Kidney (tissue), 22 donors: ENCODE measurements at places on chromosomes 1 and 21.

- H3K27ac ChIP-seq = no peak overlapping the region
- H3K36me3 ChIP-seq = no peaks in the 10 kb centered on the region
- no peaks in the 10 kb centered on the region for H3K27me3 ChIP-seq
- no peaks in the 10 kb centered on the region for H3K4me1 ChIP-seq
- H3K4me3 ChIP-seq = no peak overlapping the region
Measured at GRCh38 chr1:61162520-61163258, 80.3 kb downstream of the NFIA start.

DNA sequence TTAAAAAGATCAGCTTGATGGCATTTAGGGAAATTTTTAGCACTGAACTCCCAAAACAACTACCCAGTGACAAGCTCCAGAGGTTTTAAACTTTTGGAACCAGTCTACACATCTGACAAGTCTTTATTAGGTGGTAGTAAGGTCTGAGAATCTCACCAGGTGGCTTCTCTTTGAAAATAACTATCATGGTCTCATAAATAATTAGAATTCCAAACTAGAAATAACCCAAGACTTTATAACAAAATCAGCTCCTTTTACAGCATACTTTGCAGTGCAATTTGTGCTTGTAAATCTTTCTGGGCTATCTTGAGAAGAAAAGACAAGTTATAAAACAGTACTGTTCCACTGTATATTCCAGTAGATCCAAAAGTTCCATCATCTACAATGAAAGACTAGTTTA lies 108.7 kb downstream of the LTN1 start:
- peak overlapping the region; percentile 97 for H3K4me3 ChIP-seq
- H3K27me3 ChIP-seq = no peaks in the 10 kb centered on the region
- DNase-seq = no peak

- no peak overlapping the region for H3K27ac ChIP-seq
- no peak overlapping the region for H3K4me3 ChIP-seq
- no peaks in the 10 kb centered on the region for H3K36me3 ChIP-seq
- no peaks in the 10 kb centered on the region for H3K27me3 ChIP-seq
- DNase-seq = peak; percentile 51
Measured at GRCh38 chr1:89894210-89895201, 73.7 kb downstream of the LRRC8D start.

GRCh38 chr1:23751050-23751814 lies 8.0 kb downstream of the ELOA start:
- DNase-seq = peak; percentile 38
- H3K27ac ChIP-seq = no peak overlapping the region
- peaks cover 13% of the 10 kb centered on the region for H3K36me3 ChIP-seq
- no peaks in the 10 kb centered on the region for H3K4me1 ChIP-seq

DNA sequence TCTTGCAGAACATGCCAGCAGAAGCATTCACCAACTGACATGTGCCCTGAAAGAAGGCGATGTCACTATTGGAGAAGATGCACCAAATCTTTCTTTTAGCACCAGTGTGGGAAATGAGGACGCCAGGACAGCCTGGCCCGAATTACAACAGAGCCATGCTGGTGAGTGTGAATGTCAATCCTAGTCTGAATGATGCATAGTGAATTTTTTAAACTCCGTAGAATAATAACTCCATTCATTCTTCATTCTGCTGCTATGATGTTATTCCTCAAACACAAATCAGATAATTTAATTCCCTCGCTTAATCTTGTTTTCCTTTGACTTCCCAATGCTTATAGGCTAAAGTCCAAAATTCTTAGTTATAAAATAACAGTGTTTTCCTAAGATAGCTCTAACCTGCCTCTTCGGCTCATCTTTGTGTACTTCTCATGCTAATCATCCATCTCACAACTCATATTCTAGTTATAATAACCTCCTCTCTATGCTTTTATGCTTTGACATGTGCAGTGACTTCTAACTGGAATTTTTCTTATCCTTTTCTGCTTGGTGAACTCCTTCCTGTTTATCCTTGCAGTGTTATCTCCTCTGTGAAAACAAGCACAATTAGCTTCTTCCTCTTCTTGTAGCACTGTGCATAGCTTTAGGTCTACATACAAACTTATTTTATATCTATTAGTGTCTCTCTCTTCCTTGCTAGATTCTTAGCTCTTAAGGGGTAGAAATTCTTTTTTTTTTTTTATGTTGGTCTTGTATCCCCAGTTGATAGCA lies 14.4 kb downstream of the SDCCAG8 start:
- no peak overlapping the region for H3K4me3 ChIP-seq
- H3K4me1 ChIP-seq = no peaks in the 10 kb centered on the region
- H3K27me3 ChIP-seq = no peaks in the 10 kb centered on the region
- no peak for DNase-seq

- no peak overlapping the region for H3K27ac ChIP-seq
- H3K27me3 ChIP-seq = no peaks in the 10 kb centered on the region
- H3K36me3 ChIP-seq = no peaks in the 10 kb centered on the region
- H3K4me1 ChIP-seq = peaks cover 28% of the 10 kb centered on the region
- H3K4me3 ChIP-seq = no peak overlapping the region
- DNase-seq = no peak
Measured at GRCh38 chr1:23475134-23475628, 8.8 kb downstream of the ASAP3 start.

DNA sequence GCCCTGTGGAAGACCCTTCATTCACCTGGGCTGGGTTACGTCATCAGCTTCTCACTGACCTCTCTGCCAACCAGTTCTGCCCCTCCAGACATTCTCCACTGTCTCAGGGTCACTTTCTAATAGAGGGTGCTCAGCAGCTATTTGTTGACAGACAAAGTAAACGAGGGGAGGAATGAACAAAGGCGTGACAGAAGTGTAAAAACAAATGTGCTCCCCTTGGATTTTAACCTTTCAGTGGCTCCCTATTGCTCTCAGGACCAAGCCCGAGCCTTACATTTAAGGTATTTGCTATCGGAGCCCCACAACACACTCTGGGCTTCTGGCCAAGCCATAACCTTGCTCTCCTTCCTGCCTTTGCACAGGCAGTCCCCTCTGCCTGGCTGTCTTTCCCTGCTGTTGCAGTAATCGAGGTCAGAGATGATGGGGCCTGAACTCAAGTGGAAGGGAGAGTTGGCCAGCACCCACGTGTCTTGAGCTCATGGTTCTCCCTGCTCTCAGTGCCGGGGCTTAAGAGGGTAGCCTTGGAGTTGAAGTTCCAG lies 9.3 kb upstream of the MARCKSL1 start:
- H3K36me3 ChIP-seq = no peaks in the 10 kb centered on the region
- no peak overlapping the region for H3K4me3 ChIP-seq
- peak; percentile 40 for DNase-seq
- no peak overlapping the region for H3K27ac ChIP-seq
- no peaks in the 10 kb centered on the region for H3K27me3 ChIP-seq

- H3K27ac ChIP-seq = no peak overlapping the region
- no peaks in the 10 kb centered on the region for H3K4me1 ChIP-seq
- no peak for DNase-seq
- no peak overlapping the region for H3K4me3 ChIP-seq
- no peaks in the 10 kb centered on the region for H3K27me3 ChIP-seq
Measured at GRCh38 chr21:37535672-37536071, 169.1 kb downstream of the DYRK1A start.

DNA sequence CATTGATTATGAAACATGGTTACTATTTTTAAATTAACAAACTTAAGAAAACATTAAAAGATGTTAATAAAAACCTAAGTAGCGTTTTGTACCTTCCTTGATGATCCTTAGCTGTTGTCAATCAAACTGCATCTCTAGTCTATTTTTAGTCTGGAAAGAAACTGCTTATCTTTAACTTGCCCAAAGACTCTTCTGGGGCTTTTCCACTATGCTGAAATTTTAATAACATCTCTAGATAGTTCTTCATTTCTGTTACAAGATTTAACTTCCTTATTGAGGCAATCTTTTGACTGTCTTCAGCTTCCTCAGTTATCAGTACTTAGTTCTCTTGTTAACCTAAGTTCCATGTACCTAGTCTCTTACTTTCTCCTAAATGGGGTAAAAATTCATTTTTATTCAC lies 135.9 kb upstream of the HMCN1 start:
- no peak overlapping the region for H3K4me3 ChIP-seq
- H3K4me1 ChIP-seq = peaks cover 9% of the 10 kb centered on the region
- DNase-seq = no peak
- no peaks in the 10 kb centered on the region for H3K27me3 ChIP-seq
- no peaks in the 10 kb centered on the region for H3K36me3 ChIP-seq

GRCh38 chr1:183281553-183282091 lies 95.6 kb downstream of the LAMC2 start:
- peaks cover 11% of the 10 kb centered on the region for H3K4me1 ChIP-seq
- no peak overlapping the region for H3K27ac ChIP-seq
- H3K36me3 ChIP-seq = no peaks in the 10 kb centered on the region
- peak; percentile 96 for DNase-seq

- H3K4me3 ChIP-seq = no peak overlapping the region
- no peak for DNase-seq
- H3K27me3 ChIP-seq = no peaks in the 10 kb centered on the region
- H3K36me3 ChIP-seq = no peaks in the 10 kb centered on the region
Measured at GRCh38 chr1:111873460-111874030, 115.9 kb downstream of the KCND3 start.

GRCh38 chr21:43312751-43313169 lies 114.2 kb downstream of the SIK1 start:
- peaks cover 7% of the 10 kb centered on the region for H3K4me1 ChIP-seq
- H3K27me3 ChIP-seq = no peaks in the 10 kb centered on the region
- no peaks in the 10 kb centered on the region for H3K36me3 ChIP-seq
- no peak overlapping the region for H3K27ac ChIP-seq
- DNase-seq = no peak
- no peak overlapping the region for H3K4me3 ChIP-seq

GRCh38 chr1:191709215-191709614 lies 449.0 kb upstream of the RGS18 start:
- no peak overlapping the region for H3K27ac ChIP-seq
- no peaks in the 10 kb centered on the region for H3K4me1 ChIP-seq
- no peak for DNase-seq
- H3K4me3 ChIP-seq = no peak overlapping the region
